ENCODE measurements at places on chromosomes 2 and 18.

DNA sequence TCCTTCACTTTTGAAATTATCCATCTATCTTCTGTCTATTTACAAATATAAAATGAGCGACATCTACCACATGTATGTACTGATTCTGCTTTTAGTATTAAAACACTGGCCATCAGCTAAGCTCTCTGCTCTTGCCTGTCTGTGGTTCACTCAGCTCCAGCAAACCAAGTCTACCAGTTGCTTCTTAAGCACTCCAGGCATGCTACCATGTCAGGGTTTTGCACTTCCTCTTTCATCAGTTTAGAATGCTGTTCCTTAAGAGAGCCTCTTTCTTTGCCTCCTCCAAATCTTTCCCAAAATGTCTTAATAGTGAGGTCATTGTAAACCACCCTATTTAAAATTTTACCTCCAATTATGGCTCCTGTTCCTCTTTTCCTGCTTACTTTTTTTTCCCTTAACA lies 59.5 kb downstream of the SCN3A start:
- no peak for DNase-seq

GRCh38 chr2:112906276-112906675 lies 4.7 kb upstream of the IL37 start:
- no peak for DNase-seq

GRCh38 chr2:237290261-237290660 lies 123.7 kb downstream of the COL6A3 start:
- DNase-seq = no peak

DNA sequence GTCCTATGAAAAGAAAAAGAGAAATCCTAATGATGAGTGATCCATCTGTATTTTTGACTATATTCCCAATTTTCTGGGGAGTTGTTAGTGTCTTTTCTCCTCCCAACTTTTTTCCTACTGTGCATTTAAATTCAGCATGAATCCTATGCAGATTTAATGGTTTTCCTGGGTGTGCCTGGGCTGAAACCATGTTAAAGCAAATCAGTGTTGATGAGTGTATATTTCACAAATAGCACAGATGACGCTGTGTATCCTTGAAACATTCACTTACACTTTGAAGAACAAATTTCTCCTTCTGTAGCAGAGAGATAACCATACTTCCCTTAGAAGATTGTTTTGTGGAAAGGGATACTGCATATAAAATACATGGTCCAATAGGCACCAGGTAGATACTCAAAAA lies 114.3 kb downstream of the TRIB2 start:
- no peak for DNase-seq

- DNase-seq = no peak
These were observed 859 bp downstream of the GREB1L start for GRCh38 chr18:21242780-21243401.

- no peak for DNase-seq
These were observed 34.3 kb upstream of the ITM2C start for GRCh38 chr2:230830428-230830827.

GRCh38 chr18:45324495-45325113 lies 290.7 kb upstream of the SLC14A2 start:
- DNase-seq = no peak

DNA sequence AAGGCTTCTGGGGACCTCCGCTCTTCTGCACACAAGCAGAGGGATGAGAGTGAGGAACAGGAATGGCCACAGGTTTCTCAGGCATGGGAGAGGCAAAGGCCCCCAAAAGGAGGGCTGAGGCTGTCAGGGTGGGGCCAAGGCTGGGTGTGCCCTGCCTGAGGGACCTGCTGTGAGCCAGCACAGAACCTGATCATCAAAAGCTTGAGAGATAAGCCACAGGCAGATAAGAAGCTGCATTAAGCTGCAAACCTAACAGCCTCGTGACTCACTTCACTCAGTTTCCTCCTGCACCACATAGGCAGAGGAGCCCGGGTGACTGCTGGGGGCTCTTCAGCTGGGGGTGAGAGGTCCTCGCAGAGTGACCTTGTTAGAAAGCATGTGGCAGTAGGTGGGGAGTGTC lies 64.5 kb upstream of the LAPTM4A start:
- DNase-seq = no peak

DNA sequence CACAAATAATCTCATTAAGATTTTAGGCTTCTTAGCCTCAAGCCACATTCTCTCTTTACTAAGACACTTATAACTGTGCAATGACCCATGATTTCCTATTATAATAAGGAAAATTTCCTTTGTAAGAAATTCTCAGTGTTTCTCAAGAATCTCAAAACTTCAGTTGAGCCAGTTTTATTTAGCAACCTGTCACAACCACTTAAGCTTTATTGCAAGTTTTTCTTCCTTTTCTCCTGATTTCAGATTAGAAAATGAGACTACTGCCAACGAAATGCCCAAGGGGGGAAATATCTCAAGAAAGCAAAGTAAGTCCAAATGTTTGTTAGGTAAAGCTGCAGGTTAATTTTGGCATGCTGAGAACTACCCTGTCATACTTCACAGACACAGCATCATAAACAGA lies 178.5 kb downstream of the THADA start:
- DNase-seq = no peak

DNA sequence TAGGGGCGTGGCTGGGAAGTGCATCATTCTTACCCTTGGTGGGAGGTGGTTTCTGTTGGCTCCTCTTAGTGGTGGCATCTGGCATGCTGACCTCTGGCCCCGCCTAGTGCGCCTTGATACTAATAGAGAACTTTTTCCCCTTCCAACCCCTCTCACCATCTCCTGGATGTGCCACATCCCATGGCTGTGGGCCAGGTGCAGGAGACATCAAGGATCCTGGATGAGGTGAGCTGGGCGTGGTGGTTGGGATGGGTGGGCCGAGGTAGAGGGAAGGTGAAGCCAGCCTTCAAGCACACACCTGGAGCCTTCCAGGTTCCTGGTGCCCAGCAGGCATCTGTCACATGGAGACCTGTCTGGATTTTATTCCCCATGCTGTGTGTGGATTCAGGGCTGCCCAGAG lies 149.2 kb downstream of the DYSF start:
- no peak for DNase-seq

- DNase-seq = no peak
These were observed 43.8 kb downstream of the ARL6IP6 start for GRCh38 chr2:152762202-152762601.

DNA sequence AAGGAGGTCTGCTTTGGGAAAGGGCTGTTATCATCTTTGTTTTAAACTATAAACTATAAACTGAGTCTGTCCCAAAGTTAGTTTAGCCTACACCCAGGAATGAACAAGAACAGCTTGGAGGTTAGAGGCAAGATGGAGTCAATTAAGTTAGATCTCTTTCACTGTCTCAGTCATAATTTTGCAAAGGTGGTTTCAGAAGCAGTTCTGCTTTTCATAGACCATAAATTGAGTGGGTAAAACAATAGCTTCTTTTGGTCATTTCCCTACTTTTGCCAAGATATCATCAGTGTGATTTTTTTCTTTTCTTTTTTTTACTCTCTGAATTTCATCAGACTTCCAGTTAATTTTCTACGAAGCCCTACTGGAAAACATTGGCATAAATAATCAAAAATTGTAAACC lies 117.0 kb downstream of the AP1S3 start:
- DNase-seq = no peak

GRCh38 chr18:79260023-79260422 lies 135.7 kb upstream of the NFATC1 start:
- no peak for DNase-seq

- DNase-seq = peak; percentile 16
These were observed 180.9 kb downstream of the BCL2 start for GRCh38 chr18:63138436-63139340.

DNA sequence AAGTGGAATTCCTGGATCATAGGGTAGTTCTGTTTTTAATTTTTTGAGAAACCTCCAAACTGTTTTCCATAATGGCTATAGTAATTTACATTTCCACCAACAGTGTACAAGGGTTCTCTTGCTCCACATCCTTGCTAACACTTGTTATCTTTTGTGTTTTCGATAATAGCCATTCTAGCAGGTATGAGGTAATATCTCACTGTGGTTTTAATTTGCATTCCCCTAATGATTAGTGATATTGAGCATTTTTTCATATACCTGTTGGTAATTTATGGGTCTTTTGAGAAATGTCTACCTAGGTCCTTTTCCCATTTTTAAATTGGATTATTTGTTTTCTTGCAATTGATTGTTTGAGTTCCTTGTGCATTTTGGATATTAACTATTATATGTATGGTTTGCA lies 39.6 kb downstream of the DIS3L2 start:
- DNase-seq = no peak

GRCh38 chr18:73717570-73717969 lies 430.1 kb downstream of the FBXO15 start:
- DNase-seq = no peak

- no peak for DNase-seq
These were observed 205.9 kb upstream of the STK17B start for GRCh38 chr2:196376984-196377877.

DNA sequence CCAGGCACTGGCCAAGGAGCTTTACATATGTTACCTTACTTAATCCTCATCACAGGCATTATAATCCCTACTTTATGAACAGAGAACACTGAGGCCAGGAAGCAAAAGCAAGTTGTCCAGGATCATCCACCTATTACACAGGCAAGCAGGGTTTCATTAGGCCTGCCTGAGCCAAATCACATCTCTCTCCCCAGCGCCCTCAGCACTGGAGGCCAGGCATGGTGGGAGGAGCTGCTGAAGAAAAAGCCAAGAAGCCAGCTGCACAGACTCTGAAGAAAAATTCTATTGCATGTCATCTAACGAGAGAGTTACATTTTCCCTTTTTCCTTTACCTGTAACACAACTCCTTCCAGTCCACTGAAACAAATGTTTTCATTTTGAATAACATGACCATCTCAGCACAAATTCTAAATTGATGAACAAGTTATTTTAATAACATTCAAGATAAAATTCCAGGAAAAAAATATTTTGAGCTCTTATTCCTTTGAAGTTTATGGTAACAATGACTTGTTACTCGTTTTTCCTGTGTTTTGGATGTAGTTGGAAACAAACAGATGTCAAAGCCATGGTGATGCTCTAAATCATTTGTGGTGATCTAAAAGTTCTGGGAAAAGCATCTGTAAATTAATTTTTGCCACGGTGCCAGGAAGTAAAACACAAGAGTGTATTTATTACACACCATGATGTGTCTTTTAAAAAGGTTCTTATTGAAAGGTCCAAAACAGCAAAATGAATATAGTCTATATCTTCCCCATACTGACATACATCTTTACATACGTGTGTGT lies 139.0 kb upstream of the ITGB6 start:
- DNase-seq = no peak

GRCh38 chr18:11372163-11372562 lies 222.8 kb upstream of the PIEZO2 start:
- DNase-seq = no peak

DNA sequence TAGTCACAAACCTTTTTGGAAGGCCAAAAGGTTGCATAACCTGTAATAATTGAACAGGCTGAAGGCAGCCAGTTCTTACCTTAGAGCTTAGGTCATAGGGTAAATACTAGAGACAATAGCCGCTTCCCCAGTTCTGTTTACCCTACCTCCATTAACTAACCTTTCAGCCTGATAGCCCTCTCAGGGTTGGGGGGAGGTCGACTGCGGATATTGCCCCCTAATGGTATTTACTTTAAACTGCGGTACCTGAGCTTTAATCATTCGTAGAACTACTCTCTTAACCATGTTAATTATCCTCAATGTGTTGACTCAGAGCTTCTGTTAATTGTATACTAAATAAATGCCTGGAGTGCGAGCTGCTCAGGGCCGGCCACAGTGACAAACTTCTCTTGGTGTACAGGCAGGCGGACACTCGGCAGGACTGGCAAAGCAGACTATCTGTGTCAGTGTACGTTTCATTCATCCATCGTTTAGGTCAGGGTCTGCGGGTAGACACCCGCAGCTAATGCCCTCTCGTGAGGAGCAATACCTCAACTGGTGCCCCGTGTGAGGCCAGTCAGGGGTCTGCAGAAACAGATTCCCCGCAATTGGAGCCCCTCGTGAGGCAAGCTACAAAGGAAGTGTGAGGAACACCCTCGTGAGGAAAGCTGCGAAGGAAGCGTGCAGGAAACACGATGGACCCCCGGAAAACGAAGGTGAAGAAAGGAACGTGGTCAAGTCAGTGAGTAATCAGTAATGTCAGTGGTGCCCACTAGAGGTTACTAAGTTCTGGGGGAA lies 115.3 kb upstream of the SCN7A start:
- DNase-seq = no peak

- DNase-seq = no peak
These were observed 22.1 kb downstream of the SCYGR8 start for GRCh38 chr2:227767830-227768229.

DNA sequence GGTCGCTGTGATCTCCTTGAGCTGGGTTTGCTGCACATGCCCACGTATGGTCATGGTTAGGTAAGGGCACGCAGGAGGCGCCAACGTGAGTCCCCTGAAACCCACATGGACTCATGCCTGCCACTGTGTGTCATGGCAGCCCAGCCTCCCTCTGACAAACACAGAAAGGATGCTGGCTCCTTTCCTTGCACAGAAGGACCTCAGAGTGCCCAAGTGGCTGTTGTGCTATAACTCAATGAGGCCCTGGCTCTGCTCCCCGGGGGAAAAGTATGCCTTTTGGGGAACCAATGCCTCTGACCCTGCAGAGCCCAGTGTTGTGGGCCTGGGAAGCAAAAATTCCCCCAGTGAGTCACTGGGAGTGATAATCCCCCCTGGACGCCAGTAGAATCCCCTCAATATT lies 233.9 kb downstream of the VAPA start:
- no peak for DNase-seq

DNA sequence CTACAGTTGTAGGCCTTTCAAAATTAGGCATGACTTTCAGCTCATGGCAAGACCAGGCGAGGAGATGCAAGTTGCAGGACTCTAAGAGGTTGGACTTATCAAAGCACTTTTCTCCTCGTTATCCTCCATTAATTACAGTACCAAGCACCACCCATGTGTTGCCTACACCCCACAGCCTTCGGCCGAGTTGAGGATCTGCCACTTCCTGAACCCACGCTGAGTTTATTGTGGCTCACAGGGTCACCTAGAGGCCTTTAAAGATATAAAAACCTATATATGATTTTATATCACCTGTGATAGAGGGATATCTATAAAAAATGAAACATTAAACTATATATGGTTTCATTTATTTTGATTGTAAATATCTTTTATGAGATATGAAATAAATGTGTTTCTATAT lies 2.6 kb downstream of the UGT1A10 start:
- DNase-seq = no peak
